MM.1S (cell line): ENCODE measurements at places on chromosomes 16 and 17.

GRCh38 chr16:5024632-5025031 is 9.1 kb downstream of the NAGPA start:
- H3K27ac ChIP-seq, result no peak overlapping the region
- DNase-seq, result peak; percentile 55
- peaks cover 41% of the 10 kb centered on the region for H3K27me3 ChIP-seq
- H3K36me3 ChIP-seq, result no peaks in the 10 kb centered on the region

GRCh38 chr17:21174713-21175112 is 39.2 kb downstream of the TMEM11 start:
- H3K27ac ChIP-seq, result no peak overlapping the region
- no peak overlapping the region for H3K4me3 ChIP-seq
- peaks cover 39% of the 10 kb centered on the region for H3K4me1 ChIP-seq

DNA sequence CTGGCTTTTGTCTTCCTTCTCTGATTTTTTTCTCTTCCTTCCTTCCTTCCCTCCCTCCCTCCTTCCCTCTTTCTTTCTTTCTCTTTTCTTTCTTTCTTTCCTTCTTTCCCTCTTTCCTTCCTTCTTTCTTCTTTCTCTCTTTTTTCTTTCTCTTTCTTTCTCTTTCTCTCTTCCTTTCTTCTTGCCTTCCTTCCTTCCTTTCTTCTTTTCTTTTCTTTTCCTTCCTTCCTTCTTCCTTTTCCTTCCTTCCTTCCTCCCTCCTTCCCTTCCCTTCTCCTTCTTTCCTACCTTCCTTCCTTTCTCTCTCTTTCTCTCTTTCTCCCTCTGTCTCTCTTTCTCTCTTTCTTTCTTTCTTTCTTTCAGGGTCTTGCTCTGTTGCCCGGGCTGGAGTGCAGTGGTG is 54.4 kb downstream of the SCNN1G start:
- no peaks in the 10 kb centered on the region for H3K27me3 ChIP-seq
- no peak overlapping the region for H3K4me3 ChIP-seq
- no peak overlapping the region for H3K27ac ChIP-seq

DNA sequence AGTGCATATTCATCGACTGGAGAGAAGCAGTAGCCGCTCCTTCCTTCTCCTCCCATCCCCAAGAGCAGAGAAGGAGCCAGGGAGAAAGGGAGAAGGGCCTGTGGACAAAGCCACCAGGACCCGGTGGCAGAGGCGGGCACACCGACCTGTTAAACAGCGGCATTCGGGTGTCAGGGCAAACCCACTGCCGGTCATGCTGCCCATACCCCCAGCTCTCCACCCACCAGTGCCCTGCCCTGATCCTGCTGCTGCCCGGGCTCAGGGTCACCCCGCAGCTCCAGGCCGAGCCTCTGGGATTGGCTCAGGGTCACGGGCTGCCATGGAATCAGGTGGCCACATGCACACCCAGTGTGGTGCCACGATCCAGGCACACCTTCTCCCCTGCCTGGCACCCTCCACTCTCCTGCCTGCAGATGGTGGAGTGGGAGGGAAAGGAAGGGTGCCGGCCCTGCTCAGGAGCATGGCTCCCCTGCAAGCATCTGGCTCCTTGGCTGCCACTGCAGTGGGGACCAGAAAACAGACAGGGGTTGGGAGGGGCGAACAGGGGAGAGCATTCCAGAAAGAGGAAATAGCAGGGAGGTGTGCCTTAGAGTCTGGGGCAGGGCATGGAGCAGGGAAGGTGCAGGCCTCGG is 18.3 kb upstream of the RASD1 start:
- no peaks in the 10 kb centered on the region for H3K36me3 ChIP-seq
- no peak overlapping the region for H3K27ac ChIP-seq
- H3K27me3 ChIP-seq, result no peaks in the 10 kb centered on the region
- DNase-seq, result no peak
- H3K4me1 ChIP-seq, result no peaks in the 10 kb centered on the region

DNA sequence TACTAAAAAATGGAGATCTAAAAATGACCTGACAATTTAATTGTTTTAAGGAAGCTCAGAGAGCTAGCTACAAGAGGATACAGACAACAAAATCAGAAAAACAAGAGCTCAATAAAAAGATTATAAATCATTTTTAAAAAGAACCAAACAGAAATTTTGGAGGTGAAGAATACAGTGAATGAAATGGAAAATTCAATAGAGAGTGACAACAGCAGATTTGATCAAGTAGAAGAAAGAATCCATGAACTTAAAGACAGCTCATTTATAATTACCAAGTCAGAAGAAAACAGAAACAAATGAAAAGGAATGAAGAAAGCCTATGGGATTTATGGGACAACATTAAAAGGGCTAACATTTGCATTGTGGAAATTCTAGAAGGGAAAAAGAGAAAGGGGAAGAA is 136.6 kb upstream of the CACNG5 start:
- H3K27me3 ChIP-seq, result no peaks in the 10 kb centered on the region
- no peaks in the 10 kb centered on the region for H3K4me1 ChIP-seq
- H3K4me3 ChIP-seq, result no peak overlapping the region
- H3K27ac ChIP-seq, result no peak overlapping the region

DNA sequence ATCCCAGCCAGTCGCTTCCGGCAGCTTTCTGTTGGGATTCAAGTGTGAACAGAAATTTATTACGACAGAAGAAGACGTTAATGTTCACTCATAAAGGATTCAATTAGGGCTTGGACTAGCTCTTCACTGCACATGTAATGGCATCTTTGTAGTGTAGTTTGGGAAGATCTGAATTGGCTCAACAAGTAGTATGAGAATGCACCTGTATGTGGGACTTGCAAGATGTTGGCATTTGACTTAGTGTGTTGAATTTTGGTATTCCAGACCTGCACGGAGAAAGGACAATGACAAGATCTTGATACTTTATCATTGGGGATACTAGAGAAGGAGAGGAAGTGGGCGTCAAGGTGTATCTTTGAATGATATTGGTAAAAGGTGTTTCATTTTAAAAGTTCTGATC is 1.2 kb downstream of the PSMD11 start:
- no peaks in the 10 kb centered on the region for H3K27me3 ChIP-seq
- DNase-seq, result no peak
- peak overlapping the region; percentile 96 for H3K4me3 ChIP-seq

DNA sequence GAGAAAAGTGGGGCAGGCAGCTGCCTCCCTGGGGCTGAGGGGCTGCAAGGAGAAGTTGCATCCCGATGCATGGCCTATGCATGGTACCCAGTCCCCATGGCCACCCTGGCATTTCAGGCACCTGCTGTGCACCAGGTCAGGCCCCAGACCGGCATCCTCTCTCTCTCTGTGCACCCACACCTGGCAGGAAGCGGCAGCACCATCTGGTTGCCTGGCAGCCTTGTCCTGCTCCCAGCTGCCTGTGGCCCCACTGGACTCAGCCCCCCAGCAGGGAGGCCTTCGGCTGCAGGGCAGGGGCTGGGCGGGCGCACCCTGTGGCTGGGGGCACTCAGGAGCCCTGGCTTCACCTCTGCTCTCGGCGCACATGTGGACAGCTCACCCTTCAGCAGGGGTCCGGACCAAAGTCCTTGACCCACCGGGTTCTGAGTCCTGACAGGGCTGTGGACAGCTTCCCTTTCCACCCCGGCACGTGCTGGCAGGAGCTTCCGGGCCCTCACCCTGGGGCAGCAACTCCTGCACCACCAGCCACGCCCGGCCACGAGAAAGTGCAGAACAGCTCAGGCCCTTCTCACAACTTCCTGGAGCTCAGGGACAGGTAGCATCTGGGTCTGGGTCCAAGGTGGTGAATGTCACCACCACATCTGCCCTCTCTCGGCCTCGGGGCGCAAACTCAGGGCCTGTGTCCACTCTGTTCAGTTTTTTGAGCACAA is 36.7 kb downstream of the CTU2 start:
- no peaks in the 10 kb centered on the region for H3K36me3 ChIP-seq
- no peak for DNase-seq
- H3K4me1 ChIP-seq, result no peaks in the 10 kb centered on the region
- H3K27me3 ChIP-seq, result no peaks in the 10 kb centered on the region
- H3K4me3 ChIP-seq, result no peak overlapping the region

GRCh38 chr16:67641779-67642708 is 2.9 kb upstream of the CARMIL2 start:
- DNase-seq, result no peak
- H3K27me3 ChIP-seq, result no peaks in the 10 kb centered on the region
- H3K27ac ChIP-seq, result no peak overlapping the region
- no peak overlapping the region for H3K4me3 ChIP-seq
- H3K36me3 ChIP-seq, result peaks cover 6% of the 10 kb centered on the region; the same call in 1 of the 2 replicates

DNA sequence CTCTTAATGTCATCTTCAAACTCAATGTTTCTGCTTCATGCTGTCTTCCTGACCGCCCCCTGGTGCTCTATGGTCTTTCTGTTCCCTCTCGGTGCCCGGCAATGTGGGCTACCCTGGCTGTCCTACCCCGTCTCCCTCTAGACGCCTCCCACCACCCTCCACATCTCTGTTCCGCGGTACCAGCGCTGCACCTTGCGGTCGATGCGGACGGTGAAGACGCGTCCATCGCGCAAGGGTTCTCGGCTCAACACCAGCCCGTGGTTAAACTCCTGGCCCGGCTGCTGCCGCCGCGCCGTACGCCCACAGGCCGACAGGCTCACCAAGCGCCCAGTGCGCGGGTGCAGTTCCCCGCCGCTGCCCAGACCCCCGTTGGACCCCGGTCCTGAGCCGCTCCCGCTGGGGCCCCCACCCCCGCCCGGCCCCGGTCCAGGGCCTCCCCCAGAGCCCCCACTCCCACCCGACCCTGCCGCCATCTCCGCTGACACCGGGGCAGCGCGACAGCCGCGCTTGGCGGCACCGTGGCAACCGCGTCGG is at the start of gene NEURL4:
Gene NEURL4, minus strand, starts transcription at position 496 of the 534 bp plus-strand sequence. Its CDS starts 23 bp downstream, at position 473.
- no peaks in the 10 kb centered on the region for H3K36me3 ChIP-seq
- peak within 1 kb of the TSS; percentile 98 for H3K4me3 ChIP-seq
- H3K4me1 ChIP-seq, result peaks cover 19% of the 10 kb centered on the region

GRCh38 chr17:38879878-38880665 is 10.2 kb downstream of the LASP1 start:
- no peaks in the 10 kb centered on the region for H3K27me3 ChIP-seq
- peak; percentile 33 for DNase-seq
- H3K27ac ChIP-seq, result no peak overlapping the region
- H3K4me1 ChIP-seq, result peaks cover 19% of the 10 kb centered on the region

DNA sequence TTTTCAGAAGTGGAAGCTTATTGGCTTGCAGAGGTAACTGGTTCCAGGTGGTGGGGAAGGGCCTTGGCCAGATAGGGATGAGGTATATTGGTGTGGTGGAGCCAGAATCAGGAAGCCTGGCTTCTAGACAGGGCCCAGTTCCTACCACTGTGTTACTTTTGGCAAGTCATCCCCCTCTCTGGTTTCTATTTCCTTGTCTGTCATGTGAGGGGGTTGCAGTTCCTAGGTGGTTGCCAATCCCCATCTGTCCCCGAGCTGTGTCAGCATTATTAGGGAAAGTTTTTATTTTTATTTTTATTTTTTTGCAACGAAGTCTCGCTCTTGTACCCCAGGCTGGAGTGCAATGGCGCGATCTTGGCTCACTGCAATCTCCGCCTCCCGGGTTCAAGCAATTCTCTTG is 3.0 kb downstream of the SMCR8 start:
- peak overlapping the region; percentile 10; the same call in 1 of the 2 replicates for H3K4me3 ChIP-seq
- no peaks in the 10 kb centered on the region for H3K27me3 ChIP-seq
- H3K36me3 ChIP-seq, result peaks cover 1% of the 10 kb centered on the region; the same call in 1 of the 2 replicates
- no peak overlapping the region for H3K27ac ChIP-seq
- peaks cover 37% of the 10 kb centered on the region for H3K4me1 ChIP-seq

GRCh38 chr17:80921159-80921558 is 70.5 kb upstream of the CHMP6 start:
- no peak overlapping the region for H3K4me3 ChIP-seq
- DNase-seq, result no peak
- H3K36me3 ChIP-seq, result no peaks in the 10 kb centered on the region
- H3K27ac ChIP-seq, result no peak overlapping the region

- peaks cover 4% of the 10 kb centered on the region; the same call in 1 of the 2 replicates for H3K4me1 ChIP-seq
- no peak overlapping the region for H3K27ac ChIP-seq
- DNase-seq, result peak; percentile 90
- peak overlapping the region; percentile 63 for H3K4me3 ChIP-seq
- peaks cover 5% of the 10 kb centered on the region; the same call in 1 of the 2 replicates for H3K27me3 ChIP-seq
Observed at GRCh38 chr17:18158022-18158600, 25.5 kb upstream of the ALKBH5 start.

- DNase-seq, result no peak
- H3K36me3 ChIP-seq, result no peaks in the 10 kb centered on the region
- H3K4me3 ChIP-seq, result no peak overlapping the region
- no peaks in the 10 kb centered on the region for H3K27me3 ChIP-seq
Observed at GRCh38 chr17:69593351-69593715, 178.8 kb downstream of the MAP2K6 start.

GRCh38 chr16:28293601-28293960 is 1.3 kb downstream of the SBK1 start:
- H3K4me1 ChIP-seq, result no peaks in the 10 kb centered on the region
- DNase-seq, result no peak
- no peak overlapping the region for H3K27ac ChIP-seq
- no peak overlapping the region for H3K4me3 ChIP-seq

DNA sequence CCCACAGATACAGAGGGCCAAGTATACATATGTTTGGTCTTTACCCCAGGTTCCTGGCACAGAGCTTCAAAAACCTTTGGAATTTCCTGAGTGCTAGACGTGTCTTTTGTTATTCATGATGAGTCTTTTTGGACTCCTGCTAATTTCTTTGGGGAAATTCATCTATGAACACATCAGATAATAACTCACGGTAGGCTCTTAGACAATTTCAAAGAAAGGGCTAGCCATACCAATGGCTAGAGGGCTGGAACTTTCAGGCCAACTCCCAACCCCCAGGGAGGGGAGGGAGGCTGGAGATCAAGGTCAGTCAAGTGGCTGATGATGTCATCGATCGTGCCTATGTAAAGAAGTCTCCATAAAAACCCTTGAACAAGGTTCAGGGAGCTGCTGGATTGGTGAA is 101.9 kb downstream of the STX8 start:
- no peak overlapping the region for H3K4me3 ChIP-seq
- no peaks in the 10 kb centered on the region for H3K36me3 ChIP-seq
- no peaks in the 10 kb centered on the region for H3K4me1 ChIP-seq
- no peak for DNase-seq
- H3K27me3 ChIP-seq, result no peaks in the 10 kb centered on the region

DNA sequence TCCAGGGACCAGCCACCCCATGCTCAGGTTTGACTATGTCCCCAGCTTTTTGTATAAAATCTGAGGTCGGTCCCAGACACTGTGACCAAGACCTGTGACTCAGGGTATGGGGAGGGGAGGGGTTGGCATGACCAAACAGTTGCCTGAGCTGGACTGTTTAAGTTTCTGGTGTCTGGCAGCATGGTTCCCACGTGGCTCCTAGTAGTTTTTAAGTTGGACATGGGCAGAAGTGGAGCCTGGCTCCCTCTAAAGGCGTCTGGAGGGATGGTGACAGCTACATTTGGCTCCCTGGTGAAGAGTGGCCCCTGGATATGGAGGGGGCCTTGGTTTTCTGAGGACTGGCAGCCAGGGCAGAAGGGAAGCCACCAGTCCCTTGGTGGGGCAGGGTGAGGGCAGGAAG is 7.9 kb downstream of the SMCR8 start:
- no peak for DNase-seq
- H3K4me1 ChIP-seq, result peaks cover 48% of the 10 kb centered on the region
- H3K36me3 ChIP-seq, result 0 out of 2 replicates have a peak, but pooled peaks cover 2% of the 10 kb centered on the region
- no peaks in the 10 kb centered on the region for H3K27me3 ChIP-seq
- no peak overlapping the region for H3K27ac ChIP-seq
